Motor neuron (in vitro differentiated cells): ENCODE measurements at places on chromosomes 6 and 20. TPM values are rescaled to one million over a fixed set of nuclear protein-coding genes. Genes with fewer than 3 reads are reported as not detected.
A peak's percentile ranks its signal among the peaks of the same experiment; 100 is the strongest.

GRCh38 chr6:24194978-24195700 lies 69.1 kb downstream of the NRSN1 start:
- no peak for ATAC-seq

- ATAC-seq, result no peak
Measured at GRCh38 chr20:49045440-49046086, 549 bp upstream of the CSE1L start.

GRCh38 chr6:42532038-42532669 lies 31.7 kb upstream of the UBR2 start:
- peak; percentile 81 for ATAC-seq

DNA sequence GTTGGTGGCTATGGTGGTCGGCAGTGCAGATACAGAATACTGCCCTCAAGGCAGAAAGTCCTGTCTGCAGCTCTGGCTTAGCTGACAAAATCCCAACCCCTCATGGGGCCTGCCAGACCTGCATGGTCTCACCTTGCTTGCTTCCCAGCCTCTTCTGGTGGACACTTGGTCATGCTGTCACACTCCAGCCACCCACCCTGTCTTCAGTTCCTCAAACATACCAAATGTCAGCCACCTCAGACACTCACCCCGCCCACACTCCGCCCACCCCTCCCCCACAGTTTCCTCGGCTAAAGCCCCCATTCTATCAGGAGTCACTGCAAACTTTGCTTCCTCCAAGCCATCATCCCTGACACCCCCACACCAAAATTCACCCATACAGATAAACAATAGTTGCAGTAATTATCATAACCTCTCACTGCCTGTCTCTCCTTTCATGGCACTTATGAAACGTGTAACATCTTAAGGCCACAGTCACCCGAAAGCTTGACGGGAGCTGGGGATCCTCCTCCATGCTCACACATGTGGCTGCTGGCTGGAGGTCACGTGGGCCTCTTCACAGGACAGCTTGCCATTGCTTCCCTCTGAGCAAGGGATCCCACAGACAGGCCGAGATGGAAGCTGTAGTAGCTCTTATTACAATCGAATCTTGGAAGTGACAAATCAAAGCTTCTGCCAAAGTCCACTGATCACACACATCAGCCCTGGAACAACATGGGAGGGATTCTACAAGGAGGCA lies 202.2 kb downstream of the PTPRT start:
- ATAC-seq, result no peak

DNA sequence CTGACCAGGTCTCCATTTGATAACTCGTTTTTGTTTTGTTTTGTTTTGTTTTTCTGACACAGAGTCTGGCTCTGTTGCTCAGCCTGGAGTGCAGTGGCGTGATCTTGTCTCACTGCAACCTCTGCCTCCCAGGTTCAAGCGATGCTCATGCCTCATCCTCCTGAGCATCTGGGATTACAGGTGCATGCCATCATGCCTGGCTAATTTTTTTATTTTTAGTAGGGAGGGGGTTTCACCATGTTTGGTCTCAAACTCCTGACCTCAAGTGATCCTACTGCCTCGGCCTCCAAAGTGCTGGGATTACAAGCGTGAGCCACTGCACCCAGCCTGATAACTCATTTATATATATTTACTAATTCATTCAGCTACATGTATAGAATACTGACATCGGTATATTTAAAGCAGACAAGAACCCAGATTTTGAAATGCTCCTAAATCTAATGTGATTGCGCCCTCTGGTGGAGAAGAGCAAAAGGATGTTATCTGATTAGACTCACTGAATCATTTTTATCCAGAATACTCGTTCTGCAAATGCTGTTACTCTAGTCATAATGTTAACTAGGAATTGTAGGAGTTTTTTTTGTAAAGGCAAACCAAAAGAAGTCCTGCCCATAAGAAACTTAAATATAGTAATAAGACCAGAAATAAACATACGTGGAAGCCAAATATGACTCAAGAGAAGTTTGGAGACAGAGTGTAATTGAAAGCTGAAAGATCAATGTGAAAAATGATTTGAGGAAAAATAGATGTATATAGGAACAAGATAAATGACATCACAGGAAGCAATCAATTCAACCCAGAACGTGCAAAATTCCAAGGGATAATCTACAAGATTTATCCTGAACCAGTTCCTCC lies 5.3 kb upstream of the COL12A1 start:
- no peak for ATAC-seq

DNA sequence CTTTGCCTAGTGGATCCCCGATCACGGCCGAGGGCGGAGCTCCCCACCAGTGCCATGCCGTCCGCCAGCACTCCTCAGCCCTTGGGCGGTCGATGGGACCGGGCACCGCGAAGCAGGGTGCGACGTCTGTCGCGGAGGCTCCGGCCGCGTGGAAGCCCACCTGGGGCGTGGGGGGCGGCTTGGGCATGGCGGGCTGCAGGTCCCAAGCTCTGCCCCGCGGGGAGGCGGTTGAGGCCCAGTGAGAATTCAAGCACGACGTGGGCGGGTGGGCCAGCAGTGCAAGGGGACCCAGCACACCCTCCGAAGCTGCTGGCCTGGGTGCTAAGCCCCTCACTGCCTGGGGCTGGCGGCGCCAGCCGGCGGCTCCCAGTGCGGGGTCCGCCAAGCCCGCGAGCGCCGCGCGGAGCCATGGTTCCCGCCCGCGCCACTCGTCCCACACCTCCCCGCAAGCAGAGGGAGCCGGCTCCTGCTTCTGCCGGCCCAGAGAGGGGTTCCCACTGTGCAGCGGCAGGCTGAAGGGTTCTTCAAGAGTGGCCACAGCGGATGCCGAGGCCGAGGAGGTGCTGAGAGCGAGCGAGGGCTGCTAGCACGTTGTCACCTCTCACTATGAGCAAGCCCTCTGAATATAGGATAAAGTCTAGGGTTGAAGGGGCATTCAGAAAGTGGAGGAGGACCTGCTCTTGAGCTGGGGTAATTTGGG lies 128.6 kb downstream of the GRM4 start:
- ATAC-seq, result no peak

GRCh38 chr6:11618533-11618932 lies 81.0 kb downstream of the TMEM170B start:
- ATAC-seq, result no peak

- ATAC-seq, result peak; percentile 96
Measured at GRCh38 chr6:152863618-152864326, 113.2 kb downstream of the VIP start.

DNA sequence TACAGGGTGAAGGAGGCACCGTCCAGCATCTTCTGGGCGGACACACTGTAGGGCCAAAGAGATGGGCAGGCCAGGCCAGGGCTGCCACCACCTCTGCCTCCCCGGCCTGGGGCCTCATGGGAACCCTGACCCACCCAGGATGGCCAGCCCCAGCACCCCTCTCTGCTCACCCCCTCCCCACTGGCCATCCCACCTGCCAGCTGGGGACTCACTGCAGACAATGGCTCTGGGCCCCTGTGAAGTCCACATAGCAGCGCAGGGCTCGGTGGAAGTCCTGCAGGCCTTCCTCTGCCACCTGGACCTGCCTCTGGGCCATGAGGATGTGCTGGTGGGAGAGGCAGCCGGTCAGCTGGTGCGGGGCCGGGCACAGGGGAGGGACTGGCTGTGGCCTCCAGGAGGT lies 3.6 kb upstream of the C20orf144 start:
- ATAC-seq, result no peak

DNA sequence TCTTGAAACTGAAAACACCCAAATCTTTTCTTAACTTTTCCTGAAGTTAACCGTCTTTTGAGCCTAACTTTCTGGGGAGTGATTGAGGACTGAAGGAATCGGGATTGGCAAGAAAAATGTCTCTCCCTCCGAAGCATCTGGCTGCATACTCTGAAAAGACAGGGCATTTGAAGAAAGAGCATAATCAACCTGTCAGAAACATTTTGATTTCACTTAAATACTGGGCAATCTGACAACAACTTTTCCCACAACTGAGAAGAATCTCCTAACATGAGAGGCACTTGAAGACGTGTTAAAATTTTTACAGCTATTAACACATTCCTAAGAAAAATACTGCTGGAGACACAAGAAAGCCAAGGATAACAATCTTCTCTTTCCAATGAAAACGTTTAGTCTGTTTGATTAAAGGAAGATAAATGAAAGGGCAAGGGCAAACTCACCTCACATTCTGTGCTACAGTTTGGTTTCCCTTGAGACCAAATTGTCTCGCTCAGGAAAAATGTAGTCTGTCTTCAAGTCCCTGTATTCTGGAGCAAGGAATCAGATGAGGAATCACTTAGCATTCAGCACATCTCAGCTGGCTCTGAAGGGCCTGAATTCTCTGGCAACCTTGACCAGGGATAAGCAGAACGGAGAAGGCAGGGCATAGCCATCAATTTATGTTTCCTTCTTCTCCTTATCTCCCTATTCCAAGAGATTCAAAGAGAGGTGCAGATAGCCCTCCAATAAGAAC lies 76.1 kb downstream of the TBX18 start:
- no peak for ATAC-seq

GRCh38 chr6:151242420-151242861 lies 2.7 kb downstream of the AKAP12 start:
- ATAC-seq, result no peak

- no peak for ATAC-seq
Measured at GRCh38 chr6:163923658-163924411, 509.3 kb downstream of the QKI start.

- ATAC-seq, result no peak
Measured at GRCh38 chr6:160070427-160070826, 51.2 kb upstream of the SLC22A1 start.

DNA sequence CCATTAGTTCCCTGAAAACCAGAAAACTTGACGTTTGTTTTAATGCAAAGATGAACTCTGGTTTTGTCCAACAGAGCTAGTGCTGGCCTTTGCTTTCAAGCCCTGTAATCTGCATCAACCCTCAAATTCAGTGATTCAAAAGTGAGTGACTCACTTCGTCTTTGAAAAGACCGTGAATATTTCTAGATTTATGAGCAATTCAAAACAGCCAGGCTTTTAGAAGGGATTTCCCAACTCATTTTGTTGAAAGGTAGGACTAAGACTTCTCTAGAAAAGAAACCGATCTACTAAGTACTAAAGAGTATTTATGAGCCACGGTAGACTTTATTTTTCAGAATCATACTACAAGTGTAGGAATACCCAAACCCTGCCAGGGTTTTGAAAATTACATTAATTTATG lies 121.5 kb downstream of the UST start:
- ATAC-seq, result peak; percentile 30

GRCh38 chr6:111978532-111979149 lies 75.3 kb upstream of the CCN6 start:
- ATAC-seq, result peak; percentile 76

DNA sequence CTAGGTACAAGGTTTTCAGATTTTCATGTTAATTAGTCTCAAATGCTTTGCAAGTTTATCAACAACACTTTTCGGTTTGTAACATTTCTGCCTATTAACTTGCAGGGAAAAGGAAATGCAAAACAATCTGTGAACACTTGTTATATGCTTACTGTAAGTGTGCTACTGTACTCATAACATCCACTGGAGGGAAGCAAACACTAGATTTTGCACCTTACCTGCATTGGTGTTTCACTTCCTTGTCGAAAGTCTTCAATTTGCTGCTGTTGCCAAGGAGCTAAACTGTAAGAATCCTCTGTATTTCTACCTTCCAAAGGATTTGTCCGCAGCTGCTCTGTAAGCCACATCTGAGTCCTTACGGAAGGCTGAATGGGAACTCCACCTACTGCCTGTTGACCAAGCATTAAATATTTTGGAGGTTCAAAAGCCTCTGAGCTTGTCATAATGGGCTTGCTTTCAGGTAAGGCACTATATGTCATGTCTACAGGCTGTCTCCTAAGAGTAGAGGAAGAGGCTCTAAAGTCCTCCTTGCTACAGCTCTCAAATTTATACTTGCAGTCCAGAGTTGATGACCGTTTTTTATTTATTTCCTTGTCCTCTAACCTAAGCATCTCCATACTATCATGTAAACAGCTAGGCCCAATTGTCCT lies 17.3 kb downstream of the PLN start:
- ATAC-seq, result no peak

GRCh38 chr6:6277413-6277812 lies 43.0 kb downstream of the F13A1 start:
- no peak for ATAC-seq

- no peak for ATAC-seq
Measured at GRCh38 chr20:1631309-1632151, 11.7 kb upstream of the SIRPB1 start.

DNA sequence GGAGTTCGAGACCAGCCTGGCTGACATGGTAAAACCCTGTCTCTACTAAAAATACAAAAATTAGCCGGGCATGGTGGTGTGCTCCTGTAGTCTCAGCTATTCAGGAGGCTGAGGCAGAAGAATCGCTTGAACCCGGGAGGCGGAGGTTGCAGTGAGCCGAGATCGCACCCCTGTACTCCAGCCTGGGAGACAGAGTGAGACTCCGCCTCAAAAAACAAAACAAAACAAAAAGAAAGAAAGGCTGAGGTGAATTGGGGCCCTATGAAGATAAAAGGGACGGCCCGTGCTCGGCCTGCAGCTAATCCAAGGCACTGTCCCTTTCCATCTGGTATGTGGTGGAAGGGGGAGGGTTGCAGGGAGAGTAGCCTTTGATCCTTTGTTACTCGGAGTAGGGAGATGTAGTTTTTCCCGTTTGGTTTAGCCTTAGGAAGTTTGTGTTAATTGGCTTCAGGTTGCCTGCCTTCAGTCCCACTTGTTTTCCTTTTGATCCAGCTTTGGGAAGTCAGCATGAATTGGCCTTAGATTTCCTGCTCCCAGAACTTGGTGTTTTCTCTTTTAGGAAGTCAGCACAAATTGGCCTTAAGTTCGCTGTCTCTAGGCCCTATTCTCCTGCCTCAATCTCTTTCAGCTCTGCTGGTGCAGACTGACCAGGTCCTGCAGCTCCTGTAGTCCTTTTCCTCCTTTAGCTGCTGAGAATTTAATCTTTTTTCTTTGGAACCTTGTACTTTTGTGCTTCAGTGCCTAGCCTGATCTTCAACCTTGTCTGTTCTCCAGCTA lies 36.1 kb upstream of the PAQR8 start:
- ATAC-seq, result no peak

DNA sequence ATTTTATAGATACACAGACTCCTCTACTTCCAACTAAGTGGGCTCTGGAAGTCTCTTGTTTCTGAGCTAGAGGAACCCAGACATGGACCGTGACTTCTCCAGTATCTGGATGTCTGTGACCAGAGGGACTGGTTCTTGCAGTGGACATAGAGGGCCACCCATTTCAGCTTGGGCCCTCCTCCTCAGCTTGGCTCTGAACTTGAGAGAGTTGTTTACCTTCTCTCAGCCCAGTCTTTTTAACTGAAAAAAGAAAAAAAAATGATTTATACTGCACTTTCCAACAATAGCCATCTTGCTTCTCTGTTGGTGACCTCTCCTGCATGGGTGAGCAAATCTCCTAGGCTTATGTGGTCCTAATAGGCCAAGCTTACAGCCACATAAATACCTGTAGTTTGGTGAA lies 60.3 kb upstream of the TMEM181 start:
- no peak for ATAC-seq

DNA sequence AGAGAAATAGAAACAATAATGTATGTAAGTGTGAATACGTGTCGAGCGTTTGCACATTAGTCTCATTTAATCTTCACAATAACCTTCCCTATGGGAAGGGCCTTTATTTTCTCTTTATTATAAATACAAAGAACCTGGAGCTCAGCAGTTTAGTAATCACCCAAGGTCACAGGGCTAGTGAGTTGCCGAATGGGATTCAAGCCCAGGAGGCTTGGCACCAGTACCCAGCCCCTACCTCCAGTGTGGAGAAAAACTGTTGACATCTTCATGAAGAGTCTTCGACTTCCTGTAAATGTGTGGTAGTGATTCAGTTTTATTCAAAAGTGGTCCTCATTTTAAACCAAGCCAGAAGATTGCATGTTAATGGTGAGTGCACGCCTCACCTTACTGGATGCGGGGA lies 162.8 kb downstream of the SCML4 start:
- ATAC-seq, result no peak

GRCh38 chr6:150932996-150933395 lies 67.5 kb downstream of the MTHFD1L start:
- ATAC-seq, result no peak

The ZMYND8 gene
- 30.8 and 36.4 TPM in 2 replicates for total RNA-seq

The VIP gene
- not detected in 2 replicates for total RNA-seq

The GATA5 gene
- total RNA-seq, result 0.14 and 0.21 TPM in 2 replicates

The MLIP gene
- total RNA-seq, result 0.18 and 1.5 TPM in 2 replicates
